ENCODE measurements at places on chromosomes 5 and 9.

DNA sequence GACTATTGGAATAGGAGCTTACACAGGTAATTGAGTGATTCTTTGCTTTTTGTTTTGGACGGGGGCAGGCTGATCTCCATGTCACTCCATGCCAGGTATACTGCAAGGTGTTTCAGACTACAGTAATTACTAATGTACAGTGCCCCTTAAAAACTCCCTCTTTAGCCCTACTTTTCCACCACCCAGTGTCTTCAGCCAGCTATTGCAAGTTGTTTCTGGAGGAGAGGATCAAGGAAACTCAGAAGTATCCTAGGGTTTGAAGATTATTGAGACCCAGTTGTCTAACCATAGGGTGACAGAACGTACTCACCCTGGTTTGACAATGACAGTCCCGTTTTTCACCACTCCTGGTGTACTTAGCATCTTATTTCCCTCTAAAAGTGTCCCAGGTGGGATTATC, 13.4 kb downstream of the CFAP95 start:
- DNase-seq, result no peak

DNA sequence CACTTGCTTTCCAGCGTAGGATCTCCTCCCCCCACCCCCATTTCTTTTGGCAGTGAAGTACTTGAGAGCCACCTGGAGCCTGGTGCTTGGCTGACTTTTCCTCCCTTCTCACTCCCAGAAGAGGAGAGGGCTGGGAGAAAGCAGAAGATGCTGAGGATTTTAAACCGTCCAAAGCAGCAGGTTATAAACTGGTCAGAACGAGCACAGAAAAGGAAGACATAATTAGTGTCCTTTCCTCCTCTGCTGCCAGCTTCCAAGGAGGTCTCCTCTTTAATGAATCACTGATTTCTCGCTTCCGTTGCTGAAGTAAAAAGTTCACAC, 563 bp upstream of the FGF10 start:
- no peak for DNase-seq

DNA sequence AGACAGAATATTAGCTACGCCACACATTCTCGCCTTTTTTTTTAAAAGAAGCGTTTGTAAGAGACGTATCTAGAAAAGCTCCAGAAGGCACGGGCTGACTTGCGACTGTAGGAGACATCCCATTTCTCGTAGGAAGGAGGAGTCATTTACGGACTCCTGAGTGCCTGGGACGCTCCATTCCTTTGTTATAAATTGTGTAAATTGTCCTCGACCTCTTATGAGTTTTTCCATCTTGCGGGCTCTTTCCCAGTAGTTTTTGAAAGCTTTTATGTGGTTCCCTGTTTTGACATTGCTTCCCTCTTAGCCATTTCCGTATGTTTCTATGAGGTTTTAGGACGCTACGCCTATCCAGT, 1.0 kb downstream of the RABL6 start:
- DNase-seq, result no peak

GRCh38 chr9:137296670-137297664, 5.1 kb downstream of the NRARP start:
- no peak for DNase-seq

DNA sequence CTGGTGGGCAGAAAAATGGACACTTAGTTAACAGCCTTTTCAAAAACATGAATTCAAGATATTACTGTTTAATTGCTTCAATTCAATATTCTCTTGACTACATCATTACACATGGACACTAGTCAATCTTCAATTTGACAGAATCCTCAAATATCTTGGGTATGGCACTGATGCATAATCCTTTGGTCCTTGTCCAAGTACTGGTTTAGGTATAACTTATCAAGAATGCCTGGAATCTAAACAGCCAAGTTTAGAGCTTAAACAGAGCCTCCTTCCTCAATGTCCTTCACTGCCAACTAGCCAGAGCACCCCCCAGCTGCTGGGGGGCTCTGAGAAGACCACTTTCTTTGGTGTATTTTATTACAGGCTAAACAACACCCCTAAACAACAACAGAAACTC, 61.6 kb upstream of the ERCC6L2 start:
- DNase-seq, result no peak

DNA sequence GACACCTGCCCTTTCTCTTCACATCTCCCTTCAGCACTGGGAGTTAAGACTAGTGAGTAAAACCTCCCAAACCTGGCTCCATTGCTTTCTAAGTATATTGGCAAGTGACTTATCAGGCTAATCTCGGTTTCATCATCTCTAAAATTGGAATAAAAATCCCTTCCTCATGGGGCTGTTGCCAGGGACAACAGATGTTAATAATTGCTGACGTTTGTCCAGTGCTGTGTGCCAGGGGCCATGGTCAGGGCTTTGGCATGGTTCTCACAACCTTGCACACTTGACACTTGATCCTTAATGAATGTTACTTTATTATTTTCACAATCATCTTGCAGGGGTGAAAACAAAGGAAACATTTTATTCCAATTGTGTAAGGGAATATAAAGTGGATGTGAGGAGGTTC, 1262.0 kb upstream of the WWC1 start:
- DNase-seq, result no peak

DNA sequence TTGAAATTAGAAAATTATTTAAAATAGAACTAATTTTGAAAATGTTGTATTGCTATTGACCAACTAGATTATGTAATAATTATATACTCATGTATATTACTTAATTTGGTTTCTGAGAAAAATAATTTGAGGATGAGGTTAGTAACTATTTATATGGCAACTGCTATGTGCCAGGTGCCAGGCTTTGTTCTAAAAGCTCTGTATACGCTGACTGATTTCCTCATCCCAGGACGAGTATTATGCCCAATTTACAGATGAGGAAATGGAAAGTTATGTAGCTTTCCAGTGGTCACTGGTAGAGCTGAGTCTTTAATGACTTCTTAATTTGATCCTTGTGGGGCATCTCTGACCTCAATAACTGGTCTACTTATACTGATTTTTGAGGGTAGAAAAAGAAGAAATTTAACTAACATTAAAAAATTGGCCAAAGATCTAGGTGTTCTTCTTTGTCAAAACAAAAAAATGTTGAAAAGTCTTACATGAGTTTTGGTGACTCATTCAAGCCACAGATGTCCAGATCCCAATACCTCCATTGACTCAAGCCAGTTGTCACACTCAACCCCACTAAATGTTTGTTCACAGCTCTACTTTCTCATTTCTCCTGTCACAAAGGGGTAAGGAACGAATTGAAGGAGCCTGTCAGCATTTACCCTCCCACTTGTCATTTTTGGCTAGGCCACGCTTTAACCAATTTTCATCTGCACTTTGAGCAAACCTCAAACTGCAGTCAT, 228.1 kb upstream of the MEF2C start:
- DNase-seq, result no peak

DNA sequence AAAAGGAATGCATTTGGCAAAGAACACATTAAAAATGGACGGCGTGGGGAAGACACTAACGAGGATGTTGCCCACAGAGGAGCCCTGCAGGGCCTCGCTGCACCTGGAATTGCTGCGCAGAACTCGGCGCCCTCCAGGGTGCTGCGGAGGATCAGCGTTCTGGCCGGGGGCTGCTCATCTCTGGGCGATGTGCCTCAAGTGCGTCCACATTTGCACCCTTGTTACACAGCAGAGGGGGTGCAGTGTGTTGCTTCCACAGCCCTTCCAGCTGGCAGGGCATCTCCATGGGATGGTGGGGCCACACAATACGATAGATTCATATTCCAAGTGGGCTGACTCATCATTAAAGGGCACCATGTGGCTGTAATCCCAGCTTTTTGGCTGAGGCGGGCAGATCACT, 63.1 kb downstream of the AK8 start:
- DNase-seq, result no peak
